ENCODE measurements at places on chromosomes 4 and X.

GRCh38 chrX:106608016-106608415 is 3.8 kb upstream of the RADX start:
- DNase-seq: no peak

- DNase-seq: no peak
Observed at GRCh38 chrX:30060718-30061117, 154.6 kb upstream of the MAGEB2 start.

DNA sequence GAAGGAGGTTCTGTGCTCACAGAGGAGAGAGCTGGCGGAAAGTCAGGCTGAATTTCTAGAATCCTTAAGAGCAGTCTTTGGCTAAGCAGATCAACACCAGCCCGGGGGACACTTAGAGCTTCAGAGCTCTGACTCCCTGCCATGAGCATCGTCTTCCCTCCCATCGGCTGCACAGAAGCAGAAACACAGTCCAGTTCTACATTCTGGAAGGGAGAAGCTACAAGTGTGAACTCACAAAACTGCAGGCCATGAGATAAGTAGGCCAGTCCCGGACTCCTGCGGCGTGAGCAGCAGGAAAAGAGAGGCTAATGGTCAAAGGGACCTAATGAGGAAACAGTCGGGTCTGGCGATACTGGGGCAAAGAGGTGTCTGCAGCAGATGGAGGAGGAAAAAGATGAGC is 211.5 kb downstream of the DHX15 start:
- no peak for DNase-seq

GRCh38 chr4:122170775-122171174 is 18.6 kb downstream of the BLTP1 start:
- DNase-seq: no peak

GRCh38 chrX:50978920-50979682 is 68.6 kb downstream of the BMP15 start:
- DNase-seq: no peak

GRCh38 chrX:149950681-149951080 is 12.4 kb upstream of the EOLA2 start:
- no peak for DNase-seq

- DNase-seq: no peak
Observed at GRCh38 chrX:1323315-1323714, 13.3 kb upstream of the IL3RA start.

DNA sequence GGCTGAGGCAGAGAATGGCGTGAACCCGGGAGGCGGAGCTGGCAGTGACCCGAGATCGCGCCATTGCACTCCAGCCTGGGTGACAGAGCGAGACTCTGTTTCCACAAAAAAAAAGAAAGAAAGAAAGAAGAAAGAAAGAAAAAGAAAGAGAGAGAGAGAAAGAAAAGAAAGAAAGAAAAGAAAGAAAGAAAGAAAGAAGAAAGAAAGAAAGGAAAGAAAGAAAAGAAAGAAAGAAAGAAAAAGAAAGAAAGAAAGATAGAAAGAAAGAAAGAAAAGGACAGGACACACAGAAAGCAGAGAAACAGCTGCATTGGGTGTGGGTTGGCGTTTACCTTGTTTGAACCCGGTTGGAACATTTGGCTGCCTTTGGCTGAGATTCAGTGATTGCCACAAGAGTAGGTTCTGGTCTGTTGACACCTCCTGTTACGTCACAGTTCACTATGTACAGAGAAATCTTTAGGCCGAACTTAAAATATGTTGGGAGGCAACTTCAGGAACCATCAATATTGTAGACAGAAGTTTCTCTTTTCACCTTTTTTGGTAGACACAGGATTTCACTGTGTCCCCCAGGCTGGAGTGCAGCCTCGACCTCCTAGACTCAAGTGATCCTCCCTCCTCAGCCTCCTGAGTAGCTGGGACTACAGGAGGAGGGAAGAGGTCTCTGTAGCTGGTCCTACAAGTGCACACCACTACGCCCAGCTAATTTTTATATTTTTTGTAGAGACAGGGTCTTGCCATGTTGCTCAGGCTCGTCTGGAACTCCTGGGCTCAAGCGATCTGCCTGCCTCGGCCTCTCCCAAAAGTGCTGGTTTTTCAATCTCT is 16.3 kb upstream of the PLCXD1 start:
- DNase-seq: peak; percentile 44

DNA sequence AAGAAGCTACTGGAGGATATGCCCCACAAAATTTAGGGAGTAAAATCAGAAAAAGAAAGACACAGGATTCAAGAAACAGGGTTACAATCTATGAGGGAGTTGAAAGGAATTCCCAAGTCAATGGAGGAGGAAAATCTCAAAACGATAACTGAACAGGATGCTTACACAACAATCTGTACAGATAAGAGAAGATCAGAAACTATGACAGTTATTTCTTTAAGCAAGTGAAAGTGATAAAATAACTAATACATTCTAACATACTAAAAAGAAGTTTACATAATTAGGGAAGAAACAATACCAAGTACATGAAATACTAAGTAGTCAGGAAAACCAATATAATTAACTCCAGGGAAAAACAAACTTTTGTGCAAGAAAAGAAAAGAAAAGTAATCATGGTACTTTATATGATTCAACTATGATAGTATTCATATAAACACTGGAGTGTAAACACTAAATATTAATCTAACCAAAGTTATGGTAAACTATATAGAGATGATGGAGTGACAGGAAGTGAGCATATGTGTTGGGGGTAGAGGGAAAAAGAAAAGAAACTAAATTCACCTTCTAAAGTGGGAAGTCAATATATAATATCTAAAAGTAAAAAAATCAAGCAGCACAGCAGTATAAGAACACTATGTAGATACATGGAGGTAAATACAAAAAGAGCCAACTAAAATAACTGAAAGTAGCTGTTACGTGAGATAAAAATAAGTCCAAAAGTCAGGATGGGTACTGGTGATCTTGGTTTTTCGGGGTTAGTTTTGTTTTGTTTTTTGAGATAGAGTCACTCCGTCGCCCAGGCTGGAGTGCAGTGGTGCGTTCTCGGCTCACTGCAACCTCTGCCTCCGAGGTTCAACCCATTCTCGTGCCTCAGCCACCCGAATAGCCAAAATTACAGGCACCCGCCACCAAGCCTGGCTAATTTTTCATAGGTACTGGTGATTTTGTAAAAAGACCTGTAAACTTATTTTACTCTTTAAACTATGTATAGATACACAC is 99.3 kb downstream of the TEX11 start:
- DNase-seq: no peak

- no peak for DNase-seq
Observed at GRCh38 chrX:77434962-77435361, 12.2 kb upstream of the FGF16 start.

DNA sequence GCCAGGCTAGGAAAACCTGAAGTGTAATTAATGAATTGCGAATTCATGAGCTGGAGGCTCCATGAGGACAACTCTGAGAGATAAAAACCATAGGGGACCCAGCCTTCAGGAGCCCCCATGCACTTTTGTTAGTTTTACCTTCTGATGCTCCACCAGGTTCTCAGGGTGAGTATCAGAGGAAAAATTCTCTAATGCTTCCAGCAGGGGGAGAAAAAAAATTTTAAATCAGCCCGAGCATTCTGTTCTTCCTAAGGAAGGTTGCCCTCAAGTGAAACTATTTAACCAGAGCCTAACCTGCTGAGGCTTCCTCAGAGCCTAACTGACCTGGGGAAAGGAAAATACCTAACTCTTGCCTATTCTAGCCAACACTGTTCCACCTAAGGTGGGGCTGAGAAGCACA is 552.6 kb downstream of the PPARGC1A start:
- DNase-seq: no peak

GRCh38 chr4:128663325-128663724 is 146.2 kb upstream of the JADE1 start:
- DNase-seq: no peak

- no peak for DNase-seq
Observed at GRCh38 chr4:165877286-165877685, 4.2 kb downstream of the TLL1 start.

DNA sequence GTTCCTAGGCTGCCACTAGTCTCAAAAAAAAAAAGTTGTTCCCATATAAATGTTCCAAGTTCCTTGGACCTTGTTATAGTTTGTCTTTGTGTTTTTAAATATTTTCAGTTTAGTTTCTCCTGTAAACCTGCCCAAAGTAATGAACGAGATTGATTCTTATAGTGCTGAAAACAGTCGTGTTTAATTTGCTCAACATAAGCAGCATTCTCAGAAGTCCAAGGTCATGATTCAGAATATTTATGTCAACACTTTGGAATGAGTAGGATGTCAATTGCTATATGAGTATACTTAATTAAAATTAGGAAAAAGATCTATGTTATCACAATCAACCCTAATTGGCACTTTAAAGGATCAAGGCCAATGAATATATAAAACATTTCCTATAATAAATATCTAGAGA is 510.9 kb downstream of the PPP4R3C start:
- DNase-seq: no peak

GRCh38 chrX:150036181-150036580 is 97.9 kb upstream of the EOLA2 start:
- DNase-seq: no peak

DNA sequence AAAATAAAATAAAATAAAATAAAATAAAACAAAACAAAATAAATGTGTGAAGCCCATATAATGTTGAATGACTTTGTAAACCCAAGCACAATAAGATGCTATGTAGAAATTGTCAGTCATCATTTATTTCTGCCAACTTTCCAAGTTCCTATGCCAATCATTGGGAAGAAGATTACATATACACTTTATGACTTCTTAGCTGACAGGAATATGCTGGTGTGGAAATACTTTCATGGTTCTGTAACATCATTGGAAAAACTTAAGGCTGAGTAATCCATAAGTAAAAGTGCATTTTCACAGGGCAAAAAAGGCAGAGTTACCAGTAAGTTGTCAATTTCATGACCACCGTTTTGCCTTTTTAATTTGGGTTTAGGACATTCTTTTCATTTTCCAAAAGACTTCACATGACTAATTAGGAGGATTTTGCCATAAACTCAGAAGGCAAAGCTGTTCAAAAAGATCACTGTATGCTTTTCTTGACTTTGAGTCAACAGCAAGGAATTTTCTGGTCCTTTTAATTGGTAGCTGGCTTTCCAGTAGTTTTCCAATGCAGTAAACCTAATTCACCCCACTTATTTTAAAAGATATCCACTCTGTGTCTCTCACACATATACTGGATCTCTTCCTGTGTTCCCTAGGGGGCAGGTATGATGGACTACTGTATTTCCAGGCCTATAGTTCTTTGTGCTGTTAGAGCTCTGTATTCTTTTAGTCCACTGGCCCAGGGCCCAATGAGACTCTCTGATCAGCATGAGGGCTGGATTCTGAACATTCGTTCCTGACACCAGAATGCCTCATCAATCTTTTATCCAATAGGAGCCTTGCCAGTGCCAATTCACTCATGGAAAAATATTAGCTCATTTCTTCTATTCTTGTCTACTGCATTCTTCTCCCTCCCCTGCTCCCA is 26.2 kb upstream of the SCRG1 start:
- DNase-seq: no peak

- DNase-seq: no peak
Observed at GRCh38 chr4:128940971-128941370, 131.5 kb downstream of the JADE1 start.

GRCh38 chr4:149183638-149184037 is 632.0 kb downstream of the IQCM start:
- no peak for DNase-seq

DNA sequence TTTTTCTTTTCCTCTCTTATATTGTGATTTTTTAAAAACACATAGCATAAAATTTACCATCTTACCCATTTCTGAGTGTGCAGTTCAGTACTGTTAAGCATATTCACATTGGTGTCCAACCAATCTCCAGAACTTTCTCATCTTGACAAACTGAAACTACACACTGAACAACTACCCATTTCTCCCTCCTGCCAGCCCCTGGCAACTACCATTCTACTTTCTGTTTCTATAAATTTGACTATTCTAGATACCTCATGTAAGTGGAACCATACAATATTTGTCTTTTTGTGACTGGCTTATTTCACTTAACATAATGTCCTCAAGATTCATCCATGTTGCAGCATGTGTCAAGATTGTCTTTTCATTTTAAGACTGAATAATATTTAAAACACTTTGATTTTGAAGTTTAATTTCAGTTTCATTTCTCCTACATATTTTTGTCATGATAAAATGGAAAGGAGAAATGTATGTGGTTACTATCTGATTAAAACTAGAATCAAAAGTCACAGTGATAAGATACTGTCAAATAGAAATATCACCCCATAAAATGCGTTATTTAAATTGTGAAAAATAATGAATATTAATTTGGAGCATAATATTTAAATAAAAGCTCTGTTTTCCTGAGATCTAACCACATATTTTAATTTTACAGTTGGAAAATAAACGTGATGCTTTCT is 122.8 kb downstream of the DIPK2B start:
- no peak for DNase-seq

GRCh38 chr4:87354168-87355102 is 31.8 kb upstream of the HSD17B13 start:
- DNase-seq: no peak

GRCh38 chr4:64903986-64904385 is 494.7 kb upstream of the TECRL start:
- no peak for DNase-seq

DNA sequence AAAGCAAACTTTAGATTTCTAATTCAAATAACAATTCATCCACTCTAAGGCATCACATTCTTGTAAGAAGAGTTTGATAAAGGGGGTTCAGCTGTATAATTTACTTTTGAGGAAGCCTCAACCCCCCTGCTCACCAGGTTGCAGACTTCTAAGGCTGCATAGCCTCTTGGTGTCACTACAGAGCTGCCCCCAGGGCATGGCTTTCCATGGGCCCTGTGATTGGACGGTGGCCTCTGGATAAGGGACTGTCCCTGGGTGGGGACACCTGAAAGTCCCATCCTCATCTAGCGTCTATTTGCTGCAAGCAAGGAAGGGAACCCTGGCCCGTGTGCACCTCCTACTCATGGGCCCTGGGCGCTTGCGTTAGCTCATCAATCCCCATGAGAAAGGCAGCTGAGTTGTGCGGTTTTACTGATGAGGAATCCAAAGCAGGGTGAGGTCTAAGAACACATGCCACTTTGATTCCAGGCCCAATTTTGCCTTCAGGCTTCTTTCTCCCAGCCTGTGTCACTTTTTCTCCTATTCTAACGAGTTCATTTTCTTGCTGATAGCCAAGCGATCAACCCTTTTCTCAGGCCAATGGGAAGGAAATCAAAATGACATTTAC is 51.8 kb downstream of the SCML1 start:
- no peak for DNase-seq

- no peak for DNase-seq
Observed at GRCh38 chr4:94803181-94803580, 45.4 kb downstream of the BMPR1B start.

GRCh38 chrX:290476-291166 is 9.4 kb downstream of the PLCXD1 start:
- DNase-seq: peak; percentile 72

DNA sequence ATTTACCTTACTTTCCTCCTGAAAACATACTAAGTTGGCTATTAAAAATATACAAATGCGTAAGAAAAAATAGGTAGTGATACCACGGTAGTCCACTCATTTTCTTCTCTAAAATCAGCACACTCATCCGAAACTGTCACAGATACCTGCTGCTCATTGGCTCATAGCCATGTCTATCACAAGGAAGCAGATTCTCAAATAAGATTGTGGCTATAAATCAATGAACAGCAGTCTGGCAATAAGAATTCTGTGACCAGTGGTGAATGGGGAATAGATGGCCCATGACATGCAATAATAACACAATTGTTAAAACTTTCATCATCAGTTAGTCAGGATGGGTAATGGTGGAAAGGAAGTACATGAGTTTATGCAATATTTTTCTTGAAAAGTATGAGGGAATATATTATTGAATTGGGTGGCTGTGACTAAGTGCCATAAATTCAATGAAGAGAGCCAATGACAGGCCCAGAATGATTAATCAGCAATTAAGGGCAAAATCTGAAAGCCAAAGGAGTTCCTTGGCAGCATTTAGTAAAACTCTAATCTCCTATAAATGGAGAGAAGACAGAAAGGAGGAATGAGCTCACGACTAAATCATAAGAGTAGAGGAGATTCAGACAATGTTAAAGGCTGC is 202.3 kb upstream of the NEIL3 start:
- no peak for DNase-seq
